NCI-H1694 treated with DMSO at 0.1 percent for 48 hours (cell line): ENCODE measurements at places on chromosomes 3 and 15.

DNA sequence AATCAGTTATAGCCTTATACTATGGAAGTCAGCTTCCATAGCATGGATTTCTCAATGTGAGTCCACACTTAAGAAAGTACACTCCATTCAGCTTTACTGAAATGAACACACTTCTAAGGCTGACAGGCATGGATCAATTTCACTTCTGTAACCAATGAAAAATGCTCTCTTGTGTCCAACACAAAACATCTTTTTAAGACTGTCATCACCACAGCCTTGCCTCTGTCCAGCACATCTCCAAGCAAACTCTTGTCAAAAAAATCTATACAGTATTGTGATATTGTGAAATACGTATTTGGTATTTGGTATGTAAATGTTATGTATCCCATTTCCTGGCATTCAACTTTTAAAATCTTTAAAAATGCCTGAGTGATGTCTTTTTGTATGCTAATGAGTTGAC, 208.7 kb downstream of the RAP2B start:
- DNase-seq, result no peak

DNA sequence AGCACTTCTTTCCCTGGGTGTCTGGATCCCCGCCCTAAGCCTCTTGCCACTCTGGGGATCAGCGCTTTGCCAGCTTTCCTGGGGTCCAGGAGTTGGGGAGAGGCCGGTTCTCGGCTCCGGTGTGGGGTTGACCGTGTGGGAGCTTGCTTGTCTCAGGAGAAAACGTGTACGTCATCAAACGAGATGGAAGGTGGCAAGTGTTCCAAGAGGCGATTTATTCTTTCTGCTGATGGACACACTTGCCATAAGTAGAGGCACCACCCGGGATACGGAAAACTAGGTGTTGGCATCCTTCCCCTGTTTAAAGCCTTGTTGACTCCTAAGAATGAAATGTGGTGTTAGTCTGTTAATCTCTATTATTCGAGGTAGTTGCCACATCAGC, 295 bp downstream of the ZWILCH start:
- no peak for DNase-seq

GRCh38 chr3:122239112-122239511, 55.6 kb downstream of the CASR start:
- no peak for DNase-seq

GRCh38 chr15:71042356-71042922, 72.8 kb upstream of the THSD4 start:
- no peak for DNase-seq

DNA sequence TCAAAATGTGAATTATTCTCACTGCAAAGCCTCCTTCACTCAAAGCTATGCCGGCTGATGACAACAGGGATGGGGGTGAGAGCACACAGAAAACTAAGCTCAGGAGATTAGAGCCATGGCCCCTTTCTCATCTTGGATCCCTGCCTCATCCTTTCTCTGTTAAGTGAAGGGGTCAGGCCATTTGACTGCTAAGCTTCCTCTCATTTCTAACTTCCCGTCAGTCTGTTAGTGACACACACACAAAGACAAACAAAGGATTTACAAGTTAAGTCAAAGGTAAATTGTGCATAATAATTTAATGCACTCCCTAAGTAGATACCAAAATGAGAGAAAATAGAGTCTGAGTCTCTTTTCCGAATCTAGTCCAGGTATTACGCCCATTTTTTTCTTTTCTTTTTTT, 1.2 kb downstream of the SS18L2 start:
- no peak for DNase-seq

DNA sequence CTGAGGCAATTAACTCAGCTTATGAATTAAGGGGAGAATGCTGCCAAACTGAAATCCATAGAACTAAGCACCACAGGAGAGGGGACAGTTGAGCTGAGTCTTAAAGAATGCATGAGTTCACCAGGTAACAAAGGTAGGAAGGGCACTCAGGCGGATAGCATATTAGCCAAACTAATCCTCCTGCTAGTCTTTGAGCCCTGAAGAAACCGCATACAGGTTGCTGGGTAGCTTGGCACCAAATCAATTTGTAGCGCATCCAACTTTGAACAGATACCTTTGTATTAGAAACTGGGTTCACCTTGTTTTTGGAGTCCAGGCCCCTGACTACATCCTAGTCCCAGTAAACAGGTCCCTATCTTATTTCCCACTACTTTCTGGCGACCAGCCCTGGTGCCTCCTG, 93.7 kb downstream of the FRMD4B start:
- DNase-seq, result no peak

DNA sequence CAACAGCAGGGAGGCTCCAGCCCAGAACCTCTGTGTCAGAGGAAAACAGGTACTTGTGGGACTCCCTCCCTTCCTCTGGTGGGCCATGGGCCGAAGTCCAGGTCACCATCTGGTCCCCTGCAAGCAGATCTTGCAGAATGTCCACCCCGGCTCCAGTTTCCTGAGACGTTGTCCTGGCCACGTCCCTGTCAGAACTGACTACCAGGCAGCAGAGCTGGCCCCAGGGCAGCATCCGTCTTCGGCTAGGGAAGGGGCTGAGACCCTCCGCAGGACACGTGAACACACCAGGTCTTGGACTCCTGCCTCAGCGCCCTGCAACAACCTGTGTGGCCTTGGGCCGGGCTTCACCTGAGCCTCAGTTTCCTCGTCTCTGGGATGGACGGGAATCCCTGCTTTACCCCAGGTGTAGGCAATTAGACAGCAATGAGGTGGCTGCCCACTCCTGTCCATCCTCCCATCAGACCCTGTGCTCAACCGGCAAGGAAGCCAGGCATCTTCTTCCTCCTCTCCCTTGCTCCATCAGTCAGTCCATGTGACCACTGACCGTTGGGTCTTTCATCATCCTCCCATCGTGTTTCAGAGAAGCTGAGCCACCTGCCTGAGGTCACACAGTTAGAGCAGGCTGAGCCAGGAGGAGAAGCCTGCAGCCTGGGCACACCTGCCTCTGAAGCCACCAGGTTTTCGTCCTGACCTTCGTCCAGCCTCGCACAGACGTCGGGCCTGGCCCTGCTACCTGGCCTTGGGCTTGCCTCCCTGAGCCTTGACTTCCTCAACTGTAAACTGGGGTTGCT, 8.9 kb upstream of the PRKCD start:
- no peak for DNase-seq
